ENCODE measurements at places on chromosomes 16 and 17.

GRCh38 chr16:2818272-2818876 is 1.3 kb downstream of the PRSS21 start:
- no peak for DNase-seq

DNA sequence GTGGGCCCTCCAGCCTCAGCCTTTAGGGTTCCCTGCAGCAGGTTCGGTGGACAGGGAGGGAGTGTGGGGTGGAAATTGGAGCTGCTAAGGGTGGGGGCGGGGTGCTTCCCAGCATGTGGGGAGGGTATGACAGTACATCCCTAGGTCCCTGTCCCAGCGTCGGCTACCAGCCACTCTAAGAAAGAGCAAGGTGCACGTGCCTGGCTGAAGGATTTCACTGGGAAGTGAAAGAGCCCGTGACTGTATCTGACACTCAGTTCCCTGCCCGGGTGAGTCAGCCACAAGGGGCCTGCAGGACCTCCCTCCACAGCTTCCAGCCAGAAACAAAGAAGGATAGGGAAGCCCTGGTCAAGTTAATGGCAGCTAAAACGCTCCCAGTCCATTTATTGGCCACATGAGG is 4.1 kb downstream of the SNRNP25 start:
- no peak for DNase-seq

DNA sequence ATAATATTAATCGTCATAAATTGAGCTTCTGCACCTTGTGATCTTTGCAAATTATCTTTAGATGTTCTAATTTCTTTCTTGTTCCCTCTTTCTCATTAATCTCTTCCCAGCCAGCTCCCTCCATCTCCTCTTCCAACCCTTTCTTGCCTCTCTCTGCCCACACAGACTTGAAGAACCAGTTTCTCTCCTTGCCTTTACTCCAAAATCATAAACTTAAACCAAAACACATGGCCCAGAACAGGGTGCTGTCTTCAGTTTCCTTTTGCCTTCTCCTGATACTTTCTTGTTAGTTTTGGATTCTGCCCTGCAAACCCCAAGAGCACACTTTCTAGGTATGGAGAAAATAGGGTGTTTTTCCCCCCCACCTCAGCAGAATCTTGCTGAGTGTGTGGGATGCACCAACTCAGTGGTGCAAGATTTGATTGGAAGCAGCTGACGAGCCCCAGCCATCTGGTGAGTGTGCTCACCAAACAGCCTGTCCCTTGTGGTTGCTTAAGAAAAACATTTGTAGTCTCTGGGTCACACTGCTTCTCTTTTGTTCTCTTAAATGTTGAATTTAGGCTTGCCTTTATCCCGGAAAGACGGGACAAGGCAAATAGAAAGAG is 175.8 kb upstream of the MAF start:
- DNase-seq, result no peak

- DNase-seq, result no peak
Measured at GRCh38 chr17:79183293-79184158, 108.9 kb downstream of the ENGASE start.

- DNase-seq, result no peak
Measured at GRCh38 chr17:7712111-7712771, 5.3 kb upstream of the DNAH2 start.

- DNase-seq, result no peak
Measured at GRCh38 chr16:20385844-20386832, 18.4 kb downstream of the PDILT start.

- no peak for DNase-seq
Measured at GRCh38 chr16:82991966-82992675, 365.4 kb downstream of the CDH13 start.

DNA sequence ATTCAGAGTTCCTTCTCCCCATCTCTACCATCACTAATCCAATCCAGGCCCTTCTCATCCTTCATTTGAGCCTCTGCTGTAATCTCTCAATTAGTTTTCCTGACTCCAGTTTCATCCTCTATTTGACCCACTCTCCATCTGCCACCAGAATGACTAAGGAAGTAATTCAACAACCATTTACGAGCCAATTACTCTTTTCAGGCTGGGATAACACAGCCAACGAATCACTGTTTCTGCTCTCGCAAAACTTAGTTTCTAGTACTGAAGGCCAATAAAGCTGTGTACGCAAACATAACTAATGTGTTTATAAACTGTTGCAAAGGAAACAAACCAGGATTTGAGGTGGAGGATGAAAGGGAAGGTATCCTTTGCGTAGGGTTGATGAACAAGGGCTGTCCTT is 53.7 kb downstream of the MAP2K6 start:
- DNase-seq, result no peak

DNA sequence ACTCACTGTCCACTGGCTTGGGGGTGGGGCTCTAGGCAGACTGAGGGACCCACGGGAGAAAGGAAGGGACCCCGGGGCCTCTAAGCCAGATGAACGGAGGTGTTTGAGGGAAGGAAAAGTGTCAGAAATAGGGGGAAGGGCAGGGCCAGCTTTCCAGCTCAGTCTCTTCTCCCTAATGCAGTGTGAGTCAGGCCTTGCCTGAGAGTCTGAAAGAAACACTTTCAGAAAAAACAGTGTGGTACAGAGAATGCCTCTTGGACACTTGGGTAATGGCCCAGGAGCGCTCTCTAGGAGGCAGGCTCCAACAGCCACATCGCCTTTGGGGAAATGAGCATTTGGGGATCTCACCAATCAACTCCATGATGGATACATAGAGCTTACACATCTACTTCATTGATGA is 46.9 kb downstream of the NDEL1 start:
- no peak for DNase-seq

- DNase-seq, result no peak
Measured at GRCh38 chr17:55303701-55304145, 39.0 kb downstream of the HLF start.

GRCh38 chr16:9934723-9935508 is 247.3 kb downstream of the GRIN2A start:
- DNase-seq, result no peak

DNA sequence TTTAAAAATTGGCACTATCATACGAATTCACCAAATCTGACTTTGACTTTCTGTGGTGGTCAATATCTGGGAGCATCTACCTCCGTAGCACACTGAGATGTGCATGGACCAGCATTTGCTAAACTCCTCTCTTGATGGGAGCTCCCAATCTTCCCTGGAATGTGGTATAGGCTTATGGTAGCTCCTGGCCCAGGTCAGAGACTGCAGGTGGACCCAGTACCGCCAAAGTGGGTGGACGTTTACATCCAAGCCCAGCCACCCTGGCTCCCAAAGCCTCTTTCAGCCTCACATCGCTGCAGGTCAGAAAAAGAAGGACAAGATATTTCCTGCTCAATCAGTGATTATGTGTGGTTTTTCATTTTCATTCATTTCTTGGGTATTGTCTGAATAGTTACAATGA is 43.1 kb upstream of the NKD1 start:
- DNase-seq, result no peak

DNA sequence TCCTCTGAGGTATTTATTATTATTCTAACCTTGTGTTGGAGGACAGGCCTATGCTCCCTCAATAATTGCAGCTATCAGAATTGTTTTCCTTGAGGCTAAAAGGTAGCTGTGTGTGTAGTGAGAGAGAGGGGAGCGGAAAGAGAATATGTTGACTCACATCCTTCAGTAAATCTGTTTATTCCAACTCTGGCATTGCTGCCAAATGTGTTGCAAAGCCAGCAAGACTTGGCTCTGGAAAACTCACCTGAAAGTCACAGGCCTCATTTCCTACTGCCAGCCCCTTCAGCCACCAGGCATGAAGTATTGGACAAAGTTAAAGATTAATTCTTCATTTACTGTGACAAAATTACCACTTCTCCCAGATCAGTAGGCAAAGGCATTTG is 9.6 kb downstream of the CA10 start:
- no peak for DNase-seq

GRCh38 chr16:53863861-53864260 is 159.9 kb downstream of the FTO start:
- DNase-seq, result no peak

- no peak for DNase-seq
Measured at GRCh38 chr16:47448830-47449575, 11.9 kb downstream of the ITFG1 start.

GRCh38 chr17:7997186-7997585 is 5.2 kb upstream of the GUCY2D start:
- DNase-seq, result no peak

- no peak for DNase-seq
Measured at GRCh38 chr17:21573961-21574610, 118.2 kb upstream of the KCNJ18 start.

DNA sequence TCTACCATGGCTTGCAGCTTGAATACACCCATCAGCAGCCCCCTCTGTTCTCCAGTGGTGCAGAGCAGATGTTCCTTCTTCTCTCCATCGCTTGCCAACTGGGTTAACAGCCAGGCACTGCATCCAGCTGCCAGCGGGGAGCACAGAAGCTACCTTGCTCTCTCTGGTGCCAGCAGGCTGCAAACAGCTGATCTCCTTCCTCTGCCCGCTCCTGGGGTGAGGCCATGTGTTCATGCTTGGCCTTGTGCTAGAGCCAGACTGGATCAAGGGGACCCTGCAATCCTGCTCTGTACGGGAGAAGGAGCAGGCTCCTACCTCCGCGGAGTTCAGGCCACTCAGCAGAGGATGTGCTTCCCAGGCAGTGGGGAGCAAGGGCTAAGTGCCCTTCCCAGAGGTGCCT is 24.1 kb upstream of the ENGASE start:
- DNase-seq, result no peak

DNA sequence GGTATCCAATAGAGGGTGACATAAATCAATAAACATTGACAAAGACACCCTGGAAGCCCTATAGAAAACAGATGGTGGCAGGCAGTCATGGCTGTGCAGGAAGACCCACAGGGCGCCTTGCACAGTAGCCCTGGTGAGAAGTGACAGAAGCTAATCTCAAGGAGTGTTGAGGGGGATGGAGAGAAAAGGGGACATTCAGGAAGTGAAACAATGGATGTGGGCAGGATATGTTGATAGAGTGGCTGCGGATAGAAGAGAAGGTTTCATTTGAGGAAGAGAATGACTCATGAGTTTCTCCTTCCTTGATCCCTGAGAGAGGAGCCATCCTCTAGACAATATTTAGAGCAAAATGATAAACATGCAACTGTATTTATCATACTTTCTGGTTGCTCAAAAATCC is 468.8 kb upstream of the HSBP1 start:
- DNase-seq, result no peak

GRCh38 chr17:13067629-13068303 is 49.9 kb upstream of the ELAC2 start:
- DNase-seq, result no peak

DNA sequence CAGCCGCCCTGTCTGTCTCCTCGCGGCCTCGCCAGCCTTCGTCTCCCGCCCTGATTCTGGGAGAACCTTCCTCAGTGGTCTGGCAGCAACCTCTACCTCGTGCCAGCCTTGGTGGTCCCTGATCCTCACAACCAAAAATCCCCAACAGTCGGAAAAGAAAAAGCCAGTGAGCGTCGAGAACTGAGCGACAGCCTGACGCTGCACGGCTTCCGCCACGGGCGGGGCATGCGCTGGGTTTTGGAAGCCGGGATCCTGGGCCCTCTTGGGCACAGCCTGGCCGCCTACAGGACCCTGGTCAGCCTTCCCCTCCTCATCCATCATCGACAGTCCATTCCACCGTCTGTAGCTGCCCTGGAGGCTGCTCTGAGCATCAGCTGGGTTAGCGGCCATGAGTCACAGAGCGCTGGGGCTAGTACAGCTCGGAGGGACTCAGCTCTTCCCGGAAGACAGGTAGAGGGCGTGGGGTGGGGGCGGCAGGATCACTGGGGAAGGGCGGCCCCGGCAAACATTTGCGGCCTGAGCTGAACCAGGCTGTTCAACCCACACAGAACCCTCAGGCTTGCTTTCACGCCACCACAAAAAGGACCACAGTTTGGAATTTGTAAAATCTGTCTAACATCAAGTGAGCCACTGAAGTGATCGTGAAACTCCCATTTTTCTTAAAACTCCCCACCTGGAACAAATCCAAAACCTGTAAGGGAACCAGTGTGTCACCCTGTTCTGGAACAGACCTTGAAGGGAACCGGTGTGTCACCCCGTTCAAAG is 55.4 kb upstream of the DOC2B start:
- no peak for DNase-seq

DNA sequence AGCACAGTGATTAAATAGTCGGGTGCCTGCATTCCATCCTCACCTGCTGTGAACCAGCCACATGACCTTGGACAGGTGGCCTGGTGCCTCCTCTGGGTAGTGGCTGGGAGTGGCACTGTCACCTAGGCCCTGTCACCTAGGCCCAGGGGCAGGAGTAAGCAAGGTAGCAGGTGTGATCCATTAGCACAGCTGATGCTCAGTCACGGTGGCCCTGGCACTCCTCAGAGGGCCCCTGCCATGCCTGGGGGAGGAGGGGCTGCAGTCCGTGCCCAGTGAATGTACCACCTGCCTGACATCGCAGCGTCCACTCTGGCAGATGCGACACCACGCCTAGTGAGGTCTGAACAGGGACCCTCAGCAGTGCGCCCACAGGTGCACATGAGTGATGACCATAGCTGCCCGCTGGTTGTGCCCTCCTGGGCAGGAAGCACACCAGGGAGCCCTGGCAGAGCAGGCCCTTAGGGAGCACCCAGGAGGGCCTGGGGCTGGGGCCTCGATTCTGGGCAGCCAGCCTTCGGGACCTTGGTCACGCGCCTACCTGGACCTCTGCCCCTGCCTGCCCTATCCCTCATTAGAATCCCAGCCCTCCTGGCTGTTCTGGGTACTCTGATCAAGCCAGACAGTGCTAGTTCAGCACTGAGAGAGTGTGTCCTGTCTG is 33.1 kb upstream of the CRISPLD2 start:
- DNase-seq, result no peak

- DNase-seq, result no peak
Measured at GRCh38 chr16:10202649-10203048, 20.4 kb upstream of the GRIN2A start.

DNA sequence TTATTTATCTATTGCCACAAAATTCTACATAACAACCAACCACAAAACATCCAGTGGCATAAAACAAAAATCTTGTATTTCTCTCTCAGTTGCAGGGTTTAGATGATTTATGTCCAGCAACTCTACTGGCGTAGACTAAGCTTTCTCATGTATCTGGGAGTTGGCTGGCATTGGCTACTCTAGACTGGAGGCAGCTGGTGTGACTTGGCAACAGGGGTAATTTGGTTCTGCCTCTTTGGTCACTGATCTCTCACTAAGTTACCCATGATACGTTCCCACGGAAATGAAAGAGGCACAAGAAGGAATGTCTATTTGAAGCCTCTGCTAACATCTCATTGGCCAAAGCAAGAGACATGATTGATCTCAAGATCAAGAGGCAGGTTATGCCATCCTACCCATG is 144.0 kb downstream of the HS3ST3B1 start:
- no peak for DNase-seq

- no peak for DNase-seq
Measured at GRCh38 chr16:73067671-73068540, 20.0 kb upstream of the ZFHX3 start.

- no peak for DNase-seq
Measured at GRCh38 chr17:68382582-68383085, 74.7 kb downstream of the WIPI1 start.

GRCh38 chr17:19770985-19771735 is 23.1 kb upstream of the ALDH3A1 start:
- DNase-seq, result no peak

DNA sequence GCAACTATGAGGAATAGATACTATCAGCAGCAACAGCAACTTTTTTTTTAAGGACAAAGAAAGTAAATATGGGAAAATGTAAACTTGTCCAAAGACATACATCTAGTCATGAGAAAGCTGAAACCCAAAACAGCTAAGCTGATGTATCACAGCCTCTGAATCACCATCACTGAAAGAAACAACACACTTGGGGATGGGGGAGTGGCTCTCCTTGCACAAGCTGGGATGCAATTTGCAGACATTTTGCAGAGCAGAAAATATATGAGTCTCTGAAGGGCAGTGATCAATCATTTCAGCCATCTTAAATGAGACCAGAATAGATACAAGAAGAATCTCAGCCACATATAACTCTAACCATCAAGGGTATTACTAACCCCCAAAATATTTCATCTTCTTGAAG is 79.1 kb downstream of the GRIN2A start:
- no peak for DNase-seq
